Stimulated activated CD8-positive, alpha-beta memory T cell treated with anti-CD3 and anti-CD28 coated beads, Interleukin-7, amount 100 ng/mL, for 1 hour (primary cell): ENCODE measurements at places on chromosomes 4 and X.

DNA sequence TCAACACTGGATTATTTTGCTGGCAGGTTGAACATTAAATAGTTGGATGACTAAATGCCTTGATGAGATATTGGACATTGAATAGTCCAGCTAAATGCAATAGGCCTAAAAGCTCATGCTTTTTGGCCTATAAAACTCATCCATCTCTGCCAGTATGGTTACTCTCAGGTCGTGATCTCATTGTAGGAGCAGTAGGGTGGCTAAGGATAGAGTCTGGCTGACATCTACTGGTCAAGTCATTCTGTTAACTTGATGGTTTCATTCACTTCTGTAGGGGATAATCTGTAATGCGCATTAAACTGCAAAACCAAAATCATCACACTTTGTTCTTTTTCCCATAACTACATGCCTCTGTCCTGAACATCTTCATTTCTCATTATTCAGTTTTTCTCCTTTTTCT lies 227.0 kb downstream of the DKK2 start:
- DNase-seq = no peak

DNA sequence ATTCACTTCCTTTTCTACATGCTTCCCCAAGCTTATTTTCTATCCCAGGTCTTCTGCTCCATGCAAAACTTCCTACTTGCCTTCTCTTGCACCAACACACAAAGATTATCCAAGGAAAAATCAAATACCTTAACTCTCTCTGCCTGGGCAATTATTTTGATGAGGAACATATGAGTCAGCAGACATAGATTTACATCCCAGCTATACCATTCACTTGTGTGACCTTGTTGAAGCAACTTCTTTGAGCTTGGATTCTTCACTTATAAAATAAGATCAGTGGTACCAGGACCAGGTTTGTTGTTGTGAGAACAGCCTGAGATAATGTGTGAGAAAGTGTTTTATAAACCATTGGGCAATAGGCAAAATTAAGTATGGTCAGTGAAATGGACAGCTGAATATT lies 39.1 kb upstream of the TMEM192 start:
- DNase-seq = no peak

- no peak for DNase-seq
Measured at GRCh38 chr4:115117651-115118050, 4.2 kb upstream of the NDST4 start.

- DNase-seq = no peak
Measured at GRCh38 chrX:118723376-118723775, 4.0 kb upstream of the IL13RA1 start.

DNA sequence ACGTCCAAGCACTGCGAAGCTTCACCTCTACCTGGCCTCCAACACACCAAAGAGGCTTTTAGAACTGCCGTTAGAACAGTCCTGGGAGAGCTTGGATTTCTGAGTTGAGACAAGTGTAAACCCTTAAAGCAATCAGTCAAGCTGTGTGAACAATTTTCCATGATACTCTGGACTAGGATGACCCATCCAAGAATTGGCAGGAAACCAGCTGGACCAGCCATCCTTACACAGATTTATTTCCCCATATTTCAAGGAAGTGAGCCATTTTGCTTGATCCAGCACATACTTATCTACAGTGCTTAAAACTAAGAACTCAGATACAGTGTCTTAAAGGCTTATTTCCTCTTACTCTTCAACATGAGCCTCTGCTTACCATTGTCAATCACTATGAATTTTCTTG lies 340.7 kb upstream of the HS3ST1 start:
- no peak for DNase-seq

- no peak for DNase-seq
Measured at GRCh38 chrX:24761306-24761705, 67.6 kb downstream of the POLA1 start.

GRCh38 chr4:89894649-89895550 lies at the start of gene MMRN1:
MMRN1 (plus strand) TSS chr4:89894854; CDS start chr4:89894972, 118 bp downstream.
- DNase-seq = no peak

DNA sequence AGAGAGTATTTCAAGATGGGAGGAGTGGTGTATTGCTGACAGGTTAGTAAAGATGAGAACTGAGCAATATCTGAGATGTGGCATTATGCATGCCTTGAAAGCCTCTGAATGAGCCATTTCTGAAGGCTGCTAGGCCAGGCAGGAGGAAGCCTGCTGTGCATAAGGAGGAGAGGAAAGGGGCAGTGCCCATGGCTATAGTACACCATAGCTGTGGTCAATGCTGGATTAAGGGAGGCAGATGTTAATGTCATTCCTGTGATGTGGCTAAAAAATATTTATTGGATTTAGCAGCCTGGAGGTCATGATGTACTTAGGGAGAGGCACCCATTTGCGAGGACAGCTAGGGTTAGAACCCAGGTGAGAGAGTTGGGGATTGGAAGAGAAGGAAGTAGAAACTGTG lies 130.0 kb upstream of the LNX1 start:
- no peak for DNase-seq

GRCh38 chr4:38759113-38759789 lies 23.5 kb downstream of the TLR10 start:
- no peak for DNase-seq

DNA sequence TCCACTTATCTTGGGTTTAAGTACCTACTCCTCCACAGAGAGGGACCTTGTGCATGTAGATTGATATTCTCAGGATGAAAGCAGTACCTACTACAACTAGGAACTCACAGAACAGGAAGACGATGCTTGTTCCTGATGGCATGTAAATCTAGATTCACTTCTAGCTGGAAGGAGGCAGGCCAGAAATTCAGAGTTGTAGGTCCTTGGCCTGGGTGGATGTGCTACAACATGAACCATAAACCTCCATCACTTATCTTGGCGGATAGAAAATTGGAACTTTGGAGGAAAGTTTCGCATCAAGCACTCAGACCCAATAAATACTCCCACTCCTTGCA lies 9.3 kb upstream of the SMIM20 start:
- DNase-seq = no peak
